ENCODE measurements at places on chromosomes 2 and 18. TPM values are rescaled to one million over a fixed set of nuclear protein-coding genes. Genes with fewer than 3 reads are reported as not detected.

Gene SLC19A3
- total RNA-seq, result 15.9 TPM

Gene POTEJ
- total RNA-seq, result 0.12 TPM

Gene TEKT4
- 0.29 TPM for total RNA-seq

Gene TMEM87B
- total RNA-seq, result 15.0 TPM

Gene MAP3K20
- 44.0 TPM for total RNA-seq

Gene CCDC85A
- total RNA-seq, result 4.2 TPM

Gene UGT1A7
- total RNA-seq, result not detected

Gene RNF125
- 5.3 TPM for total RNA-seq

Gene GPR45
- not detected for total RNA-seq

Gene EMX1
- total RNA-seq, result 46.9 TPM

Gene BCL2
- total RNA-seq, result 39.3 TPM

Gene SLC35F6
- total RNA-seq, result 21.4 TPM

Gene TEX44
- total RNA-seq, result not detected

Gene B3GNT2
- 29.5 TPM for total RNA-seq

Gene TTC21B
- 73.9 TPM for total RNA-seq

Gene SLC5A7
- 0.53 TPM for total RNA-seq

Gene IL1B
- total RNA-seq, result 0.88 TPM

Gene KRTCAP3
- total RNA-seq, result 1.1 TPM

Gene ATP6V1C2
- 7.6 TPM for total RNA-seq

Gene CELF4
- total RNA-seq, result 4.3 TPM

Gene PIEZO2
- 31.1 TPM for total RNA-seq

Gene ALPP
- total RNA-seq, result not detected

Gene REG1B
- total RNA-seq, result not detected

Gene INHBB
- 0.82 TPM for total RNA-seq

Gene RFX8
- total RNA-seq, result 2.5 TPM

Gene KYNU
- total RNA-seq, result 5.1 TPM

Gene GAREM2
- total RNA-seq, result 3.7 TPM

Gene ZSCAN30
- total RNA-seq, result 29.4 TPM

Gene CAVIN2
- total RNA-seq, result 51.9 TPM

Gene AKAIN1
- not detected for total RNA-seq

Gene CCDC74B
- total RNA-seq, result 10.6 TPM

Gene RBM44
- 2.2 TPM for total RNA-seq

Gene VSNL1
- total RNA-seq, result 3.3 TPM

Gene TCF7L1
- total RNA-seq, result 14.1 TPM

Gene ITGA4
- total RNA-seq, result 51.7 TPM

Gene RAB1A
- 87.2 TPM for total RNA-seq

Gene TUBA4A
- 16.5 TPM for total RNA-seq

Gene IL1RN
- 6.0 TPM for total RNA-seq

Gene SERPINB12
- total RNA-seq, result not detected

Gene LONRF2
- total RNA-seq, result 4.3 TPM

Gene RUFY4
- total RNA-seq, result 0.29 TPM

Gene ZNF142
- 16.7 TPM for total RNA-seq

Gene SERPINB5
- 0.29 TPM for total RNA-seq

Gene SLC23A3
- 6.9 TPM for total RNA-seq
